ENCODE measurements at places on chromosomes 2 and 18. TPM values are rescaled to one million over a fixed set of nuclear protein-coding genes. Genes with fewer than 3 reads are reported as not detected.
A peak's percentile ranks its signal among the peaks of the same experiment; 100 is the strongest.

GRCh38 chr2:11329776-11330175 lies 14.7 kb downstream of the ROCK2 start:
- DNase-seq, result no peak

GRCh38 chr18:27040796-27041195 lies 144.3 kb downstream of the CHST9 start:
- DNase-seq, result no peak

- peak; percentile 83 for DNase-seq
Measured at GRCh38 chr18:45920367-45920766, 46.8 kb downstream of the EPG5 start.

DNA sequence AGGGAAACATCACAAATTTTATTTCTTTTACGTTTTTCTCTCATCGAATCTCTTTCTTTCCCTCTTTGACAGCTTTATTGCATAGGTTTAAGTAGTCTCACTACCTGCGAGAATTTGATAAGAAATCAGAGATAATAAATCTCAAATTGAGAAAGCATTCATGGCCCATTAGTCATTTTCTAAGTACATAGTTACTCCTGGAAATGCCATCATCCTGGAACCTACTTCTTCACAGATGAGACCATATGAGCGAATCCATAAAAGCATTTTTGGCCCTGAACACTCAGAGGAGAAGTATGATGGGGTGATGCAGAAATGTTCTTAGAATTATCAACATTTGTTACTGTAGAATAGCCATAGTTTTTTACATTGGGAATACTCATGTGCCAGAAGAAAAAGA lies 138.0 kb upstream of the ARHGAP28 start:
- DNase-seq, result peak; percentile 6

- DNase-seq, result no peak
Measured at GRCh38 chr2:232871418-232871834, 1.4 kb downstream of the SNORC start.

DNA sequence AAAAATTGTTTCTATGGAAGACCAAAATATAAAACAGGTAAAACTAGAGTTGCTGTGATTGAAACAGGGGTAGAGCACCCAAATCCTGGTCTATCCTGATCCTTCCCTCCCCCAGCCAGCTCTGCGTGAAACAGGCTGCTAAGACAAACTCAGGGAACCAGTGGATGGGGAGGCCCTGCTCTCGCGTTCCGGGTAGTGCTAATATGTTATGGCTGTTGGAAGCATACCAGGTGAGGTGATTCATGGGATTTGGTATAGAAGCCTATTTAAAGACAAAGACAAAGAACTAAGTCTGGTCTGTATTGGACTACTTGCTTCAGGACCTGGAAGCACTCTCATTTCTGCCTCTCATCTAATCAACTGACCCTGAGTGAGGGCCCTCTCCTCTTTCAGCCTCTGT lies 63.0 kb upstream of the CCBE1 start:
- no peak for DNase-seq

- DNase-seq, result no peak
Measured at GRCh38 chr18:58896734-58897508, 32.2 kb downstream of the ZNF532 start.

GRCh38 chr2:120511536-120511935 lies 165.6 kb downstream of the INHBB start:
- no peak for DNase-seq

- DNase-seq, result no peak
Measured at GRCh38 chr2:151408788-151409600, 708 bp upstream of the RIF1 start.

DNA sequence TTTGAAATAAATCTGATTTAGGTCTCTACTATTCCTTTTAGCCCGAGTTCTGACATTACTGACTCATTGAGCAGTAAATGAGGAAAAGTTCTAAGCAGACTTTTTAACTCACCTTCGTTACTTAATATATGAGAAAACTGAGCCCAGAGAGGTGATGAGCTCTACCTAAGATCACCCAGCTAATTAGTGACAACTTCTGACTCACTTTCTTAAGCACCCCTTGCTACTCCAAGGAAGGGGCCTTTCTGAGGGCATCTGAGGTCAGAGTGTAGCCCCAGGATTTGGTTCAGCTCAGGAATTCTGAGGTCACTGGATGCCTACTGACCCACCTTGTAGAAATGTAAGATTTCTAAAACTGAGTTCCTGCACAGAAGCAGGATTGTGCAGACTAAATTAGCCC lies 102.2 kb upstream of the FZD5 start:
- DNase-seq, result no peak

DNA sequence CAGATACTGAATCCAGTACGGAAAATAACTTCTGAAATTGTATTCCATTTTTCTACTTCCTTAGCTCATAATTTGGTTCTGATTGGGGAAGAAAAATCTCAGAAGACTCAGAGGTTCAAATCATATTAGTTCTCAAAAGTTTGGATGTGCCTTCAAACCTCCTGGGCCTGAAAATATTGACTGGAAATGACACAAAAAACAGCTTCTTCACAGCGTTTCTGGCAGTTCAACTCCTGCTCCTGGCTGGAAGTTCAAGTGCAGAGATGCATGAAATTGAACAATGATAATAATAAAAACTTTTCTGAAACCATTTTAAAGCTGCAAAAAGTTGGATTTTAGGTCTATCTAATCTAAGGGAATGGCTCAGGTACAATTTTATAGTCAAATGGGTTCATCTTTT lies 1459.9 kb upstream of the CELF4 start:
- DNase-seq, result no peak

- DNase-seq, result no peak
Measured at GRCh38 chr2:157258520-157259326, 1.2 kb downstream of the GALNT5 start.

Gene GRB14
- 0.10 TPM for total RNA-seq

Gene COL3A1
- total RNA-seq, result 563 TPM

Gene ASXL3
- not detected for total RNA-seq

Gene GLI2
- 4.7 TPM for total RNA-seq

Gene ATP6V1C2
- 0.16 TPM for total RNA-seq
